Eye (tissue), 1 donor: ENCODE measurements at places on chromosomes 11 and 22.
A peak's percentile ranks its signal among the peaks of the same experiment; 100 is the strongest.

GRCh38 chr11:79466411-79466810, 25.6 kb upstream of the TENM4 start:
- DNase-seq, result no peak

DNA sequence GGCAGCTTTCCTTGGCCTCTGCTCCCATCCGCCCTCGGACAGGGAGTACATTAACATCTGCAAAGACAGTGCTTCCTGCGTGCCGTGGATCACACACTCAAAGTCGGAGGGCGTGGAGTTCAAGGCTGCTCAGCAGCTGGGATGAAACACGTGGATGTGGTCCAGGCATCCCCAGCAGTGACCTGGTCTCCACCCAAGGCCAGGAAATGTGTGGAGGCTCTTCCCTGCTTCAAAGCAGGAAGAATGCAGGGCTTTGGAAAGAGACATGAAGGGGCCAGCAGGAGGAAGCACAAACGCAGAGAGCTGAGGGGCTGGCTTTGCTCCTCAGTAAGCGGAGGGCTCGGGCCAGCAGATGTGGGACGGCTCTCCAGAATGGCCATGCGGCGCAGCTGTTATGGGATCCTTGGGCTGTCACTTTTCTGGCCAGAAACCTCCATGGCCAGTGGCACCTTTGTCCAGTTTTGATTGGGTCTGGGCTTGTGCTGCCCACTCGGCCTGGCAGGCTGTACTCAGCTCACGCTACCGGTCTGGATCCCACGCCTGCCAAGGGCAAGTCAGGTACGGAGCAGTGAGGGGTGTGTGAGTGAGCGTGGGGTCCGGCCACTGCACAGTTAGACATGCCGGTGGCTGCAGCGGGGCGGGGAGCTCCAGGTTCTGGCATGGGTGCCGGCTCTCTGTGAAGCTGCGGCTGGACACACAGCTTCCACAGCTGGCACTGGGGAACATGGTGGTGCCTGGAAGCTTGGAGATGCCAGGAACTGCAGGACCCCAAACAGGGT, 438.0 kb downstream of the TBC1D22A start:
- no peak for DNase-seq

DNA sequence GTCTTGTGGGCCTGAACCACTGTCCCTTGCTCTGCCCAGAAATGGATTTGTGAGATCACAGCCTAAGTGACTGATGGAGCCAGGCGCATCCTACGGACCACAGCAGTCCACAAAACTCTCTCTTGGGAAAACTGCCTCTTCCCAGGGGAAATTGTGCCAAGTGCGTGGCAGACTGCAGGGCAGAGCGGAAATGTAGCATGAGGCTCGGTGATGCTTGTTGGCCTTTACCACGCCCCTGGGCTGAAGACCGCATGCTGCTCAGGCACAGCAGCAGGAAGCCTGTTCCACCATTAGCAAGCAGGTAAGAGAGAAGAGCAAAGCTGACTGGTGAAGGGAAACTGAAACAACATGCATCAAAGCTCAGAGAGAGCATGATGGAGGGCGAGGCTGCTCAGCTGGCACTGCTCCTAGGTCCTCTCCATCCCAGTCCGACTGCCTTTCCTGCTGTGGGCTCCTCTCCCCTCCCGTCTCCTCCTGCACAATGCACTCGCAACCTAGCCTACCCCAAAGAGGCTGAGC, 26.5 kb upstream of the SCARF2 start:
- DNase-seq, result no peak

- peak; percentile 42 for DNase-seq
These were observed 80.5 kb upstream of the GDPD4 start for GRCh38 chr11:77381729-77382665.

DNA sequence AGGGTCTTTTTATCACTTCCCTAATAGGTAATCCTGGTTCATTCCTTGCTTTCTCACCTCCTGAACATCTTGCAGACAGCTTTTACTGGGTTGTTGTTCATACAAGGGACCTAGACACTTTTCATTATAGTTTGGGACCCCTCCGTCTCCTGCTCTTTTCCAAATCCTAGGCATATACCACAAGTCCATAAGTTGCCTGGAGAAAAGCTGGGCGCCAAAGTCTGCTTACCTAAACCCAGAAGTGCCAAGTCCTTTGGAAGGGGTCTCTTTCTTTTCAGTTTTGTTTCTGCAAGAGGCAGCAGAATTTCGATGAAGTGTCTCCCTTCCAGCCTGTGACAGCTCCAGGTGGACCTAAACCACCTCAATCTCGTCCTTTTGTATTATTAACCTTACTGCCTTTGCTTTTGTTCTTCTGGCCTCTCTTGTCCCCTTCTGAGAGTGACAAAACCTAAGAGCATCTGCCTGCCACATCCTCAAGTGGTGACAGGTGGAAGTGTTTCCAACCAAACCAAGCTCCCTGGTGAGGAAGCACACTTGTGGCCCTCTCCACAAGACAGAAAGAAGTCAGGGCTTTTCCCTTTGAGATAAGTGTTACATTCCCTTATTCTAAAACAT, 19.5 kb upstream of the P2RY6 start:
- no peak for DNase-seq

GRCh38 chr11:71946144-71946571, 17.3 kb downstream of the RNF121 start:
- no peak for DNase-seq

DNA sequence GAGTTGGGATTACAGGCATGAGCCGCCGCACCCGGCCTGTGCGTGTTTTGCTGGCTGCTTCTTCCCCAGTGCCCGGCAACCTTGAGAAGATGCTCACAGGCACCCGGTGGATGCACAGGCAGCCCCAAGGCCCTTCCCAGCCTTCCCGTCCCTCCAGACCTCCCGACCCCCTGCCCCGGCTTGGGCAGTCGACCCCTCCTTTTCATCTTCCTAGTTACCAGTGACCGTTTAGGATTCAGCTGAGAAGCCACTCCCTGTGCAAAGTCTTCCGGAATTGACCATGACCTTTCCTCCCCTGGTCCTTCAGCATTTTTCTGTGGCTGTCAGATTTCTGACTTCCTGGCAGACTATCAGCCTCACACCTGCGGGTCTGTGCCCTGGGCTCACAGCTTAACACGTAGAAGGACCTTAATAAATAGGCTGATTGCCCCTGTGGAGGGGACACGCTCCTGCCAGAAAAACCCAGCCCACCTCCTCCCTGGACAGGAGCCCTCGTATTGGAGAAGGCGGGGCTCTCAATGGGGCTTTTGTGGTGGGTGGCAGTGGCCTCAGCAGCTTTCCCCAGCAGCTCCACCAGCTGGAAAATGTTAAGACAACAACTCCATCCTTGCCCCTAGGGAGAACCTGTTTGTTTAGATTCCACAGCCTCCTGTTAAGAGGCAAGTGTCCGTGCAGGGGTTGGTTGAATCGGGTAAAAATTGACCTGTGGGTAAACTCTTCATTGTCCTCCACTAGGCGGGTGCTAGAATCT, 10.4 kb upstream of the ANO1 start:
- peak; percentile 65 for DNase-seq

DNA sequence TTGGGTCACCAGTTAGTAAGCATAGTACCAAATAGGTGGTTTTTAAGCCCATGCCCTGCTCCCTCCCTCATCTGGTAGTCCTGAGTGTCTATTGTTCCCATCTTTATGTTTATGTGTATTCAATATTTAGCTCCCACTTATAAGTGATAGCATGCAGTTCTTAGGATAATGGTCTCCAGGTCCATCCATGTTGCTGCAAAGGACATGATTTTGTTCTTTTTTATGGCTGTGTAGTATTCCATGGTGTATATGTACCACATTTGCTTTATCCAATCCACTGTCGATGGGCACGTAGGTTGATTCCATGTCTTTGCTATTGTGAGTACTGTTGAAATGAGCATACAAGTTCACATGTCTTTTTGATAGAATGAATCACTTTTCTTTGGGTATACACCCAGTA, 18.2 kb upstream of the SYTL2 start:
- DNase-seq, result no peak

- DNase-seq, result no peak
These were observed 8.6 kb upstream of the ARAP1 start for GRCh38 chr11:72760539-72761405.

DNA sequence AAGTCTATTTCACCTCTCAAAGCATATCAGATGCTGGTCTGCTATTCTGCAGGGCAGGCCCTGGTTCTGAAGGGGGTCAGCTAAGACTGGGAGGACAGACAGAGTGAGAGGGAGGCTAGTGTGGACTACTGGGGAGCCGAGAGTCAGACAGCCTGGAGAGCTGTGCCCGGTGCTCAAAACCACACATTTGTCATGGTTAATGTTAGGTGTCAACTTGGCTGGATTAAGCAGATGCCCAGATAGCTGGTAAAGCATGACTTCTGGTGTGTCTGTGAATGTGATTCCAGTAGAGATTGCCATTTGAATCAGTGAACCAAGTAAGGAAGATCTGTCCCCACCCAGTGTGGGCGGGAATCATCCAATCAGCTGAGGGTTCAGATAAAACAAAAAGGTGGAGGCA, 102.6 kb downstream of the SNX19 start:
- DNase-seq, result no peak

DNA sequence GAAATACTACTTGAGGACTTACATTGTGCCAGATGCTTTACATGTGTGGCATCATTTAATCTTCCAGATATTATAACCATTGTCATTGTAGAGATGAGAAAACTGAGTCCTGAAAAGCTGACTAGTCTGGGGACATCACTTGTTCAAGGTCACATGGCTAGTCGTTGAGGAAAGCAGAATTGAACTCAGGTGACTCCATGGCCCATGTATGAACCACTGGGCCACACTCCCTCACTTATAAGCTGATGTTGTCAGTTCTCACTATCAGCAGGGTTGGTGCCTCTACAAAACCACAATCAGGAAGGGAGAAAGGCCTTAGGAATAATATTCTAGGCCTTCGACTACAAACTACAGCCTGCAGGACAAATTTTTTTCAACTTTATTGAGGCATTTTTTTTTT, 26.1 kb upstream of the ADA2 start:
- no peak for DNase-seq

DNA sequence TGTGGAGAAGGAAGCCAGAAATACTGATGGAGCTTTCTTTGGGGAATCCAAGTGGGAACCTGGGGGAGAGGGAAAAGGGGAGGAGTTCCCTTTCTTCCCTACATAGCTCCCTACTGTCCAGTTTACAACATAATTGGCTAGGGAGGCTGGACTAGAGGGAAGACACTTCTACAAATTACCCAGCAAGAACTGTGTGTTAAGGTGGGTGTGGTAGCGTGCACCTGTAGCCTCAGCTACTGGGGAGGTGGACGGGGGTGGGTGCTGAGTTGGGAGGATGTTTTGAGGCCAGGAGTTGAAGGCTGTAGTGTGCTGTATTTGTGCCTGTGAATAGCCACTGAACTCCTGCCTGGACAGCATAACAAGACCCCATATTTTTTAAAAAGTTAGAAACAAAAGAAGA, 74.0 kb downstream of the NAV2 start:
- DNase-seq, result no peak

- DNase-seq, result no peak
These were observed 839 bp downstream of the CEP164 start for GRCh38 chr11:117328375-117329010.

DNA sequence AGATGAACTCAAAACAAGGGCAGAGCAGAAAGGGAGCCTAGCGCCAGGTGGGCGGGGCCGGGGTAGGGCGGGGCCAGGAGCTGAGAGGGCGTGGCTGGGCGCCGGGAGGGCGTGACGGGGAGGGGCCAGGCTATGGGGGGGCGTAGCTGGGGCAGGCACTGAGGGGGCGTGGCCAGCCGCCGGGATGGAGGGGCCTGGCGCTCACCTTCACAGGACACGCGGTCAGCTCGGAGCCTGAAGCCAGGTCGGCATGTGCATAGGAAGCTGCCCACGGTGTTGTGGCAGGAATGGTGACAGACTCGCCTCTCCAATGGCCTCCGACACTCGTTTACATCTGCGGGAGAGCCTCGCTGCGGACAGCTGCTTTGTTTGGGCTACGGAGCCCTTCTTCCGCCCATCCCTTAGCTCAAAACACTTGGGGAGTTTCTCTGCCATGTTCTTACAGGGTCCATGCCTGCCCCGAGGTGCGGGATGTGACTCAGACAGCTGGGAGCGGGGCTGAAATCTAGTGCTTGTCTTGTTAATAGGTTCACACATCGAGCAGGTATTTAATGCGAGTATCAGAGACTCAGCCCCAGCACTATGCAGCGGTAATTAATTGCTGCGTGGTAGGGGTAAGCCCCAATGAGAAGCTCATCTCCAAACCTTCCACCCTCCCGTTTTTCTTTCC, 13.4 kb downstream of the VWCE start:
- peak; percentile 56 for DNase-seq

GRCh38 chr11:84558085-84558905, 1068.8 kb downstream of the DLG2 start:
- peak; percentile 72 for DNase-seq

DNA sequence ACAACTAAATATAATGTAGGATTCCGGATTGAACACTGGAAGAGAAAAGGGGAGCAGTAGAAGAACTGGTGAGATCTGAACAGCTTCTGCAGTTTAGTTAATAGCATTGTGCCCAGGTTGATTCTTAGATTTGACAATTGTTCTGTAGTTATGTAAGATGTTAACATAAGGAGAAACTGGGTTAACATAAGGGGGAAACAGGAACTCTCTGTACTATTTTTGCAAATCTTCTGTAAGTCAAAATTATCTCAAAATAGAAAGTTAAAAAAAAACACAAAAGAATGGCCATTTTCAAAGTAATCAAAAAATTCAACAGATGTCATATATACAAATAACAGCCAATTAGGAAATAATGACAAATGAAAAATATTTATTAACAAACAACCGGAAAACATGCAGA, 18.7 kb upstream of the LRP5 start:
- no peak for DNase-seq

- DNase-seq, result no peak
These were observed 99.4 kb upstream of the ZC3H12C start for GRCh38 chr11:109993786-109994185.

DNA sequence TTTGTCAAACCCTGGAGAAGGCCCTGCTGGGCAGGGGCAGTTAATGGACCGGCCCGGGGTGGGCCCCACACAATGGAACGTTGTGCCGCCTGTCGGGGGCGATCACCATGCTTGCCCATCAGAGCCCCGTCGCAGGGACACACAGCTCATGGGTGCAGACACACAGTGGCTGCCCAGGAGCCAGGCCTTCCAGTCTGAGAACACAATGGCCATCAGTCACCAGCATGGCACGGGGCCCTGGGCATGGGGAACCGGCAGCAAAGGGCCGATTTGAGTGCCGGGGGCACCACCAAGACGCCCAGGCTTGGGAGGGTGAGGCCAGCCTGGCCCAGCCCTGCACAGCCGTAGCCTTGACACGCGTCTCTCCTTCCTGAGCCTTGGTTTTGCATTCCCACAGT, 7.1 kb downstream of the LINC01488 start:
- DNase-seq, result no peak

- DNase-seq, result no peak
These were observed 2.6 kb upstream of the MS4A2 start for GRCh38 chr11:60085909-60086308.

- DNase-seq, result no peak
These were observed 20.6 kb upstream of the ALDH3B2 start for GRCh38 chr11:67694875-67695555.

- no peak for DNase-seq
These were observed 67.2 kb downstream of the MICAL3 start for GRCh38 chr22:17957204-17957603.
